ENCODE measurements at places on chromosomes 7 and 10.

GRCh38 chr7:191981-192649 is at the start of gene FAM20C:
Gene FAM20C (plus strand): TSS chr7:192571. CDS start chr7:193200, 629 bp downstream.
- no peak for DNase-seq

- DNase-seq = no peak
Measured at GRCh38 chr7:22108151-22108845, 162.6 kb upstream of the CDCA7L start.

DNA sequence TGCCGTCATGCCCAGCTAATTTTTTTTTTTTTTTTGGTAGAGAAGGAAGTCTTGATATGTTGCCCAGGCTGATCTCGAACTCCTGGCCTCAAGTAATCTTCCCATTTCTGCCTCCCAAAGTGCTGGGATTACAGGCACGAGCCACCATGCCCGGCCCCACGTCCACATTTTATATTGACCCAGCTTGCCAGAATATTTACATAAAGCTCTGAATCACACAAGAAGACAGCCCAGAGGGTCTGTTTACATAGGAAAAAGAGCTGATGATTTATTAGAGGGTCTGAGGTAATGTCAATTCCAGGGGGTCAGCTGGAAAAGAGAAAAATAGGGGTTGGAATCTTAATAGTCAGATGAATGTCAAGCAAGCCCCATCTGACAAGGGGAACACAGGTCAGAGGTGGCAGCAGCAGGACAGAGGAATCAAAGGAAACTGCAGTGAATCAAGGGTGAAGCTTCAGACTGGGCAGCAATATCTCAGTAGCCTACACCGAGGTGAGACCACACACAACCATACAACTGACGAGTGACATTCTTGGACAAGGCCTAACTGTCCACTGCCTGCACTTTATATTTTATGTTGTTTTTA is 15.8 kb upstream of the SLF2 start:
- no peak for DNase-seq

DNA sequence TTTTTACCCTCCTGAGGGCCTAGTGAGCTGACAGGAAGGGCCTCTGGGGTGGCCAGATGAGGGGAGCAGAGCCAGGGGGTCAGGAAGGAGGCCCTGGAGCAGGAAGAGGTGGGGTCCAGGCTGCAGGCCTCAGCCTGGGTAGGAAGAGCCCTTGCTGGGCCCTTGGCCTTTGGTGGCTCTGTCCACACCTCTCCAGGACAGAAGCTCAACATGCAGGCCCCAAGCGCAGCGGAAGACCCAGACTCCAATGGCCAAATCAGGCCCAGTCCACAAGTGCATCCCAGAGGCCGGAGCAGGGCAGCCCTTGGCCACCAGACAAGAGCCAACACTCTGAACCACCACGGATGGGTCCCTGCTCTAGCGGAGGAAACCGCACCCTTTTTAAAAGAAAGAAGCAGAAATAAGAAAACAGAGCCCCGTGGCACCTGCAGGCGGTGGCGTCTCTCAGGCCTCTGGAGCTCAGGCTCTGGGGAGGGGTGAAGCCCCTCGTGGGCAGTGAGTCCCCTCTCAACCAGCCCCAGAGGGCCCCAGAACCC is 52.8 kb downstream of the FOXL3 start:
- DNase-seq = no peak

DNA sequence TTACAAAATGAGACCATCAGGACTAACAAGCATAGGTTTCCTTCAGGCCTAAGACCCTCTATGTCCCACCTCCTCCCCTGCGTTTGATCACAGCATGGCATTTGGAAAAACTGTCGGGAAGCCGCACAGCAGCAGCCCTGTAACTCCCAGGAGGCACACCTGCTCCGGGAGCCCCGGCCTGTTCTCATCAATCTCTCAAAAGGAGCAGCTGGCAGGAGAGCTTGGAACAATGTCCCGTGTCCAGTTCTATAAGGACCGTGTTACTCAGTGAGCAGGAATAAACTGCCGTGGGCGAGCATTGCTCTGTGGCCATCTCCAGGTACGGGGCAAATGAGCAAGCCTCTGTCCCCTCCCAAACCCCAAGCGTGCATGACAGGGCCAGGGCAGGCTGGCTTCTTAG is 236.9 kb downstream of the SFMBT2 start:
- no peak for DNase-seq

GRCh38 chr10:16965740-16966447 is 148.7 kb upstream of the RSU1 start:
- no peak for DNase-seq

DNA sequence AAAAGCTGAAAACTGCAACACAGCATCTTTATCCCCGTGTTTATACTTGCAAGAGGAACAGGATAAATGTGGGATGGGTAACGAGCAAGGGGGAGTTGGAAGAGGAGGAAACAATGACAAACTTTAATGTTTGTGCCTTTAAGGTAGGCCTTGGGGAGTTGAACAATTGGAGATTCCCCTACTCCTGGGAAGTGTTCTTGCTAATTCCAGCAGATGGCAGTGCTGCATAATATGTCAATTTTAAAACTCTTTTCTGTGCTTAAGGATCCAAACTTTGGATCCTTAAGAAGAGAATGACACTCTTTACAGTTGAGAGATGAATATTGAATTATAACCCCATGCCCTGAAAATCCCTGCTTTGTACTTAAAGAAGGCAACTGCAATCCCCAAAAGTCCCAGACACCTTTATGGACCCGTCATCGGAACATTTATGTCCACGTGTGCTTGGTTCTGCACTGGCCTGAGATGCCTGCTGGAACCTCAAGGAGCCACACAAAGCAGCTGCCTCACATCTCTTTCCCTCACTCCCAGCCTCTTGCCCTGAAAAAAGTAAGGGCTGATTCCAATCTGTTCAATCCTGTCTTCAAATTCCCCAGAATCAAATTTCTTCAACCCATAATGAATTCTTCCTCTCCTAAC is 12.0 kb downstream of the IFIT5 start:
- no peak for DNase-seq

- DNase-seq = no peak
Measured at GRCh38 chr7:1939434-1940401, 269.6 kb downstream of the ELFN1 start.

DNA sequence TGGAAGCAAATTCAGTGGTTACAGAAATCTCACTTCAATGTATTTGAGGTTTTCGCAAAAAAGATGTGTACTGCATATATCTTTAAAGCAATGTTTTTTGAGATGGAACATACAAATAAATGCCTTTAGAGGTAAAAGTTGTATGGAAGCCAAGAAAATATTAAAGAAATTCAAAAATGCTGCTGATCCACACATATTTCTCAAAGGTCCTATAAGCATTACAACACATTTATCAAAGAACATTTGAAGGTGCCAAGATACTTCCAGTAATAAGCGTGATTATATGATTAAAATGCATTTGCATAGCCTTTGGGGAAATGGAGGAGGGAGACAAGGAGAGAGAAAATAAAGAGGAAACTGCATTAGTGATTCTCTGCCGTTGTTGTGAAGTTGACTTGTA is 260.1 kb downstream of the BICC1 start:
- DNase-seq = no peak

GRCh38 chr10:1156616-1156886 is 100.4 kb downstream of the WDR37 start:
- DNase-seq = no peak

- no peak for DNase-seq
Measured at GRCh38 chr7:33039257-33039902, 23.2 kb downstream of the NT5C3A start.

GRCh38 chr10:62268027-62268398 is 631 bp downstream of the RTKN2 start:
- no peak for DNase-seq

- no peak for DNase-seq
Measured at GRCh38 chr10:93703066-93703465, 674 bp upstream of the FRA10AC1 start.

Measured in effector memory CD4-positive, alpha-beta T cell (primary cell).